Osteoblast (primary cell): ENCODE measurements at places on chromosomes 1 and 21. TPM values are rescaled to one million over a fixed set of nuclear protein-coding genes. Genes with fewer than 3 reads are reported as not detected.
A peak's percentile ranks its signal among the peaks of the same experiment; 100 is the strongest.

DNA sequence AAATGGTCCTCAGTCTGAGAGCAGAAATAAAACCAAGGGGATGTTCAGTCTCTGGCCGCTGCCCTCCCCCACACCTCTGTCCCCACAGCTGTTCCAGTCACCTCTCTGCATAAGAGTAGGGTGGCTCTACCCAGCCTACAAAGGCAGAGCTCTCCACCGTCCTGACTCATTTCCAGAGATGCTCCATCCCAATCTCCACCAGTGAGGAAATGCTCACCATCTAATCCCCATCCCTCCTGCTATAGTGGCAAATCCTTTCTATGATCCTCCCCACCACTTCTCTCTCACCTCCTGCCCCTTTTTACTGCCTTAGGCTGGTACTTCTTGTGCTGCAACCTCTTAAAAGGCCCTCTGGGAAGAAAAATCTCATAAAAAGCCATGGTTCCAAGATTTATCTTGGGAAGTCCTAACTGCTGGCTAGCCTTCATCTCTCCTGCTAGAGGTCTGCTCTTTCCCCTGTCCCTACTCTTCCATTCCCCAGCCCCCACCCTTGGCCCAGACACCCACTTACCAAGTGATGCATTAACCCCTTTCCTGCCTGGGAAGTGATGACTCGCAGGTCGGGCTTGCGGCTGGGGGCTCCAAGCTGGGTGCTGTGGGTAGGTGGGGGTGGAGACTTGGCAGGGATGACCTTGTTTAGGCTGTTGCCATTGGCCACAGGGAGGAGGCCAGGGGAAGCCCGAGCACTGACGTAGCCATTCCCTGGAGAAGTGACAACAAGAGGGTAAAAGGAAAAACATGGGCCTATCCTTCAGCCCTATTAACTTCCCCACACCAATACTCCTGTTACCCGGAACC lies 23.9 kb downstream of the MEF2D start:
- no peak overlapping the region for H3K4me3 ChIP-seq
- peaks cover 92% of the 10 kb centered on the region for H3K36me3 ChIP-seq
- peaks cover 20% of the 10 kb centered on the region for H3K4me1 ChIP-seq
- H3K27me3 ChIP-seq = no peaks in the 10 kb centered on the region

DNA sequence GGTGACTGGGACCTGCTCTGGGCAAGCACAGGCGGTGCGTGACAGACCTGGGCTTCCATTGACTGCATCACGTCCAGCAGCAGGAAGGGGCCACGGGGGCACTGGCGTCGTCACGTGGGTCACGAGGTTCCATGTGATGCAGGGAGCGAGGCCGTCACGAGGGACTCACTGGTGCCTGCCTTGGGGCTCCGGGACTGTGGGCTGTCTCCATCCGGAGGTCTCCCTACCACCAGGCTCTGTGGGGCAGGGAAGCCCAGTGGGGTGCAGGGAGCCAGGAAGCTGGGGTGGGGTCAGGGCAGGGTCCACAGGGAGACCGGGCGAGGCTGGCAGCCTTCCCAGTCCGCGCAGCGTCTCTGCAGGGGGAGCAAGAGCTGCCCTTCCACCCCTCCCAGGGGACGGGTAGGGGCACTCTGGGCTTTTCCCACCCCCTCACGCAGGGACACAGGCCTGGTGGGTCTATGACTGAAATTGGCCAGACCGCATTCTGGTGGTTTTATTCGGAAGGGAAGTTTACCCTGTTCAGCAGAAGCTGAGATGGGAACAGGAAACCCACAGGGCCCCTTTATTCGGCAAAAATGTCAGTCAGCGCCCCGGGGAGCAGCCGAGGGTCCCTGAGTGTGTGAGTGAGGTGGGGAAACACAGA lies 416 bp upstream of the TNFRSF14 start:
- DNase-seq = peak; percentile 97
- peak overlapping the region; percentile 90 for H3K4me3 ChIP-seq
- H3K36me3 ChIP-seq = no peaks in the 10 kb centered on the region

- peak overlapping the region; percentile 1 for H3K4me3 ChIP-seq
- peak overlapping the region; percentile 22 for H3K27ac ChIP-seq
- peak; percentile 99 for DNase-seq
- H3K36me3 ChIP-seq = no peaks in the 10 kb centered on the region
Measured at GRCh38 chr21:45011911-45012661, 62.3 kb upstream of the ADARB1 start.

The SPOCD1 gene
- 58.6 and 67.8 TPM in 2 replicates for total RNA-seq

The CIART gene
- total RNA-seq = 15.6 and 16.3 TPM in 2 replicates

The LINGO4 gene
- total RNA-seq = not detected in 2 replicates
